ENCODE measurements at places on chromosomes 1 and 21.

- no peak for DNase-seq
Observed at GRCh38 chr1:63487336-63488065, 35.5 kb downstream of the ITGB3BP start.

- DNase-seq, result no peak
Observed at GRCh38 chr1:159895286-159895685, 4.7 kb downstream of the CFAP45 start.

DNA sequence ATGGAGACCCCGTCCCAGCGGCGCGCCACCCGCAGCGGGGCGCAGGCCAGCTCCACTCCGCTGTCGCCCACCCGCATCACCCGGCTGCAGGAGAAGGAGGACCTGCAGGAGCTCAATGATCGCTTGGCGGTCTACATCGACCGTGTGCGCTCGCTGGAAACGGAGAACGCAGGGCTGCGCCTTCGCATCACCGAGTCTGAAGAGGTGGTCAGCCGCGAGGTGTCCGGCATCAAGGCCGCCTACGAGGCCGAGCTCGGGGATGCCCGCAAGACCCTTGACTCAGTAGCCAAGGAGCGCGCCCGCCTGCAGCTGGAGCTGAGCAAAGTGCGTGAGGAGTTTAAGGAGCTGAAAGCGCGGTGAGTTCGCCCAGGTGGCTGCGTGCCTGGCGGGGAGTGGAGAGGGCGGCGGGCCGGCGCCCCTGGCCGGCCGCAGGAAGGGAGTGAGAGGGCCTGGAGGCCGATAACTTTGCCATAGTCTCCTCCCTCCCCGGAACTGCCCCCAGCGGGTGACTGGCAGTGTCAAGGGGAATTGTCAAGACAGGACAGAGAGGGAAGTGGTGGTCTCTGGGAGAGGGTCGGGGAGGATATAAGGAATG, 505 bp downstream of the LMNA start:
- DNase-seq, result peak; percentile 18

DNA sequence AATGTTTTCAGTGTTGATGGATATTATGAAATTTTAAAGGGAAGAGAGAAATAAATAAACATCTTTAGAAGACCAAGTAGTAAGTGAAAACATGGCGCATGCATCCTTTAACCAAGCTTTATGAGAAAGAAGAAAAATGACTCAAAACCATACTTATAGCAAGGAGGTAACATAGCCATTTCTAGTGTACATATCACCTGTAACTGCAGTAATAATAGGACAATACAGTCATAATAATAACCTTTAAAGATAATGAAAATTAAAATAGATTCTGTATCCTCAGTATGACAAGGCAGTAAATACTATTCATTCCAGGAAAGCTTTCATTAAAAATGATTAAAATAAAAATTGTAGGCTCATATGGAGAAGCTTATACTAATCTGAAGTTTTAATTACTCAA, 141.2 kb downstream of the COL24A1 start:
- DNase-seq, result no peak
